ENCODE measurements at places on chromosomes 1 and 21.

DNA sequence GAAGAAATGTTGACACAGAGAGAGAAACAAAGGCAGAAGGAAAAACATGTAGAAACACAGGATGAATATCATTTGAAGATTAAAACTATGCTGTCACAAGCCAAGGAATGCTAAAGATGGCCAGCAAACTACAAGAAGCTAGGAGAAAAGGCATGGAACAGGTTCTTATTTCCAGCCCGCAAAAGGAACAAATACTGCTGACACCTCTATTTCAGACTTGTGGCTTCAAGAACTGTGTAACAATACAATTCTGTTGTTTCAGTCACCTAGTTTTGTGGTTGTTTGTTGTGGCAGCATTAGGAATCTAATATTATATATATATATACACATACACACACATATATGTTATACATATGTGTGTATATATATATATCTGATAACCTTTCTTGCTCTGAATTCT is 1543.9 kb downstream of the KCNT2 start:
- no peak for DNase-seq

GRCh38 chr1:1256956-1257871 is 10.7 kb upstream of the C1QTNF12 start:
- DNase-seq = no peak

GRCh38 chr1:87669674-87670073 is 341.0 kb downstream of the LMO4 start:
- DNase-seq = no peak

DNA sequence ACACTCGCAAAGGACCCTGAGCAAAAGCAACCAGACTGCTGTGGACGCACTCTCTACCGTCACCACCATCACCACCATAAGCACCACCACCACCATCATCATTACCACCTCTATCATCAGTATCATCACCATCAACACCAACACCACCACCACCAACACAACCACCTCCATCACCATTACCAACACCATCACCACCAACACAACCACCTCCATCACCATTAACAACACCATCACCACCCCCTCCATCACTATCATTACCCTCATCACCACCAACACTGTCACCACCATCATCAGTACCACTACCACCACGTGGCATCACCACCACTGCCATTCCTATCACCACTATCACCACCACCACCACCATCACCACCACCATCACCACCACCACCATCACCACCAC is 38.8 kb upstream of the RIPK4 start:
- DNase-seq = no peak

DNA sequence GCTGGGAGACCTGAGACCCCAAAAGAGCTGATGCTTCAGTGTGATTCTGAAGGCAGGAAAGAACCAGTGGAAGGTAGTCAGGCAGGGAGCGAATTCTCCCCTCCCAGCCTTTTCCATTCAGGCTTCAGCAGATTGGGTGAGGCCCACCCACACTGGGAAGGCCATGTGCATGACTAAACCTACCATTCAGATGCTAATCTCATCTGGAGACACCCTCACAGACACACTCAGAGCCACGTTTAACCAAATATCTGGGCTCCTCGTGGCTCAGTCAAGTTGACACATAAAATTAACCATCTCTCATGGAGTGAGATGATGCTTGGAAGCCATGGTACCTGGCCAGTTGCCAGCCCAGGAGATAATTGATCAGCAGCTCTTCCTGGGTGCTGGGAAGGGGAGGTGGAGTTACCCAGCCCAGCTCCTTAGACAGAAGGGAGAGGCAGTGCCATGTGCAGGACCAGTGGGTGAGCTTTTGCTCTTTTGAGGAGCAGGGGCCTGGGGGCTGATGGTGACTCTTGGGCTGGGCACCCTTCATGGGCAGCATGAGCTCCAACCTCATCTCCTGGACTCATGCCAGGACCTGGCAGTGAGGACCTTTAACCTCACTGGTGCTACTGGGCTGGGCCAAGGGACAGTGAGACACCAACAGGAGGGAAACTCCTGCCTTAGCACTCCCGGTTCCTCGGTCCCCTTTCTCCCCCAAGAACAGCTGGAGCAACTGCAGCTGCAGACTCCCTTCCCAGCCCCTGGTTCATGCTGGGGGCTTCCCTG is 89.0 kb upstream of the ACTL8 start:
- DNase-seq = no peak

GRCh38 chr21:34887105-34887442 is 162.0 kb downstream of the RUNX1 start:
- DNase-seq = no peak

GRCh38 chr1:2475571-2475970 is 518 bp upstream of the PLCH2 start:
- no peak for DNase-seq

DNA sequence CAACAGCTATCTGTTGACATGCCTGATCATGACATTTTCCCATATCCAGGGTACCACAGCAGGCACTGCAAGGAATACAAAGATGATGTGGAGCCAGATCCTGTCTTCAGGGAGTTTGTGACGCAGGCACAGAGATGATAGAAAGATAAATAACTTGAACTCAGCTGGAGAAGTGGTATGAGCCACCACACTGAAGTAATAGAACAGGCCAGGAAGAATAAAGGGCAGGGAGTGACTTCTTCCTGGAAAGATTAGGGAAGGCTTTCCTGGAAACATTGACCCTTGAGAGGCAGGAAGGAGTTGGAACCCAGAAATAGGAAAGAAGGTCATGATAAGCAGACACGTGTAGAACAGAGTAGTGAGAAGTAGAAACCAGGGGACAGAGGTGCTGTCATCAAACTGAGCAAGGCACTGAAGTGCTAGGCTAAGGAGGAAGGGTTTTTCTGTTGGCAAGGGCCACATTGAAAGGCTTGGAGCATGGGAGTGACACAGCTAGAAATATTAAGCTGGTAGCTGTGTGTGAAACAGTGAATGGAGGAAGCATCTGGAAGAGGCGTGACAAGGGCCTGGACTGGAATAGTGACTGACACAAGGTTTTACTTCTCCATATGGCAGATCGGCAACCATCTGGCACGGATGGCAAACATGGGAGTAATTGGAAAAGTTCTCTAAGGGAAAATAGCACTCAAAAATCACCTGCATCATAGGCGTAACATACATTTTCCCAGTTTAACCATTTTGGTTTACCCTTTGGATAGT is 68.4 kb downstream of the AK5 start:
- DNase-seq = no peak

- DNase-seq = no peak
Observed at GRCh38 chr1:164361927-164362326, 197.1 kb upstream of the PBX1 start.

DNA sequence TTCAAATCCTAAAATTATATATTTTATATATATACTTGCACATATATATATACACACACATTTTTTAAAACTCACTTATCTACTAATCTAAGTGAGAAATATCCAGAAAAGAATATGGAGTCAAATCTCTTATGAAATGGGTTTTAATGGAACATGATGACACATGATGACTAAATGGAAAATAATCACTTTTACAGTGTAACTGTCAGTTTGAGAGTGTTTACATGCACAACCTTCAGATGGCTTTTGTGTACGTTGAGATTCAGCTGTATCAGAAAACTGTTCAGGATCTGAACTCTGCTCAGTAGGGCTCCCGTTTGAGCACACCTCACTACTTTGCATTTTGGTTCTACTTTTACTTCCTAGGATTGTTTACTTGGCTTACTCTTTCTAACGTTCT is 189.8 kb downstream of the DNAH14 start:
- no peak for DNase-seq

- no peak for DNase-seq
Observed at GRCh38 chr1:19780267-19780877, 19.3 kb downstream of the TMCO4 start.

DNA sequence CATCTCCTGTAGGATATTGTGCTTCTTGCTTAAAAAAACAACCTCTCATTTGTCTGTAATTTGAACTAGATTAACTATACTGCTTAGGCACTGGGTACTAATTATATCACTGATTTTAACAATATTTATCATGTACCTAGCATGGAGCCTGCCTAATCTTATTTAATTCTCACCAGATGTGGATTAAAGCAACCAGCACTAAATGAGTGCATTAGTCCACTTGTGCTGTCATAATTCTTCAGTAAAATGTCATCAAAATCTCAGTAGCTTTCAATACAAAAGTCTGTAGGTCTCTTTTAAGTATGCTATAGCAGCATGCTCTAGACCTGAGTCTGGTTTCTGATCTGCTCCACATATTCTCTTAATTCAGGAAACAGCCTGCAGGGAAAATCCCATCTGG is 368.1 kb downstream of the NCAM2 start:
- DNase-seq = no peak

DNA sequence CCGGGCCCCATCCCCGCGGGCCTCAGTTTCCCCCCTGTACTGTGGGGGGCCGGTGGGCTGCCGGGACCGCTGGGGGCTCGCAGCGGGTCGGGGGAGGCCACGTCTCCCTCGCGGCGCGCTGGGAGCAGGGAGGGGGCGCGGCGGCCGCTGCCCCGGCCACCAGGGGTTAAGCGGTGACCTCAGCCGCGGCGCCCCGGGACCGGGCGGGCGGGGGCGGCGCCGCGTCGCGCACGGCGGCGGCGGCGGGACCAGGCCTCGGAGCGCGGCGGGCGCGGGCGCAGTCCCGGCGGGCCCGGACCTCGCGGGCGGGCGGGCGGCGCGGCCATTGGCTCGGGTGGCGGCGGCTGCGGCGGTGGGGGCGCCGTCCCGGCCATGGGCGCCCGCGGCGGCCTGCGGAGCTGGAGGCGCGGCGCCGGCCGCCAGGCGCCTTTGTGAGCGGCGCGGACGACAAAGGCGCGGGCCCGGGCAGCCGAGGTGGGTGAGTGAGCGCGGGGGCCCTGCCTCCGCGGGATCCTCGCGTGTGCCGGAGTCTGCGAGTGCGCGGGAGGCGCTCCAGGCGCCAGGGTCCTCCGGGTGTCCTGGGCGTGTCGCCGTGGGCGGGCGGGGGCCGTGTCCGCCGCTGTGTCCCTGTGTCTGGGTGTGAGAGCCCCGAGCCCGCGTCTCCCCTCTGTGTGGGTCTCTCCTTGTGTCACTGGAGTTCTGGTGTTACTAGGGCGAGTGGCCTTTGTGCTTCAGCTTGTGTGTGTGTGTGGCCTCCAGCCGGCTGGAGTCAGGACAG is at the start of gene ARHGEF10L:
TSS of gene ARHGEF10L (plus strand) at position 222 of the 778 bp plus-strand sequence. CDS start 40,898 bp downstream, outside the sequence.
- DNase-seq = no peak

- no peak for DNase-seq
Observed at GRCh38 chr1:155073377-155074242, 5.0 kb upstream of the EFNA3 start.
